Endothelial cell (in vitro differentiated cells): ENCODE measurements at places on chromosomes 12 and 14. TPM values are rescaled to one million over a fixed set of nuclear protein-coding genes. Genes with fewer than 3 reads are reported as not detected.

The POC1B gene
- total RNA-seq: 22.7 TPM

The PLEKHG7 gene
- not detected for total RNA-seq

The KLHL28 gene
- total RNA-seq: 14.3 TPM

The LRP6 gene
- total RNA-seq: 82.9 TPM

The GAS2L3 gene
- total RNA-seq: 55.6 TPM

The ARHGAP9 gene
- 65.4 TPM for total RNA-seq

The ITGA7 gene
- total RNA-seq: 4.0 TPM

The MBD6 gene
- total RNA-seq: 99.0 TPM

The CD163L1 gene
- 0.69 TPM for total RNA-seq

The ACSM4 gene
- not detected for total RNA-seq

The IGFBP6 gene
- 21.1 TPM for total RNA-seq

The KICS2 gene
- 2.5 TPM for total RNA-seq

The PABPN1 gene
- total RNA-seq: 191 TPM

The CLEC4C gene
- total RNA-seq: not detected

The NDUFB1 gene
- 117 TPM for total RNA-seq

The TRHDE gene
- total RNA-seq: 0.54 TPM

The FOXN4 gene
- not detected for total RNA-seq

DNA sequence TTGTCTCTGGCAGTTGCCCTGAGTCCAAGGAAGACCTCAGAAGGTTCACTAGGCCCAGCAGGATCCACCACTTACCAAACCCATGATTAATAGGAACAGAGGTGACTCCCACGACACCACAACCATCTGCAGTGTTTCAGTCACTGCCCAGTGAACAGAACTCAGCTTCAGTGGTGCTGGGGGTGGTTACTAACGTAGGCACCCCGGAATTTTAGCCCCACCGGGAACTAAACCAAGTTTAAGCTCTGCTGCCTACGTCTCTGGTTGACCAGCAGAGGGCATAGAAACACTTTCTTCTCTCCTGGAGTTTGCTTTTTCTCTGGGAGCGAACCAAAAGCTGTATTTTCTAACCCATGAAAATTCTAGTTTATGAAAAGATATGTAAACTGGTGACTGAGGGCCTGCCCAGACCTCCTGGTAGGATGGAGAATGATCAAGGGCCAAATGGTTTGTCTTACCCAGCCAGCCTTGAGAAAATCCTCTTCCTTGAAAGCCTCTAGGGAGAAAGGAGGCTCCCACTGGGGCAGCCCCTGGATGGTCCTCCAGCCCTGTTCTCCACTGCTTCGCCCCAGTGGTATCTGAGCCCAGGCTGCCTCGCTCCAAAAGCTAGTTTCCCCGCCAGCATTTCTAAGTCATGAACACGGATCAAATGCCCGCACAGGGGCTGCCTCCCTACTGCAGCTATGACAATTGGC lies 379.8 kb downstream of the DPF3 start:
- H3K36me3 ChIP-seq: no peaks in the 10 kb centered on the region
- peaks cover 4% of the 10 kb centered on the region for H3K27me3 ChIP-seq
- no peak overlapping the region for H3K27ac ChIP-seq
- no peak overlapping the region for H3K4me3 ChIP-seq
- peaks cover 14% of the 10 kb centered on the region for H3K4me1 ChIP-seq

- H3K27ac ChIP-seq: no peak overlapping the region
- H3K4me3 ChIP-seq: no peak overlapping the region
- no peaks in the 10 kb centered on the region for H3K27me3 ChIP-seq
- DNase-seq: no peak
- H3K4me1 ChIP-seq: peaks cover 10% of the 10 kb centered on the region
Observed at GRCh38 chr12:24730489-24730896, 218.4 kb downstream of the BCAT1 start.

DNA sequence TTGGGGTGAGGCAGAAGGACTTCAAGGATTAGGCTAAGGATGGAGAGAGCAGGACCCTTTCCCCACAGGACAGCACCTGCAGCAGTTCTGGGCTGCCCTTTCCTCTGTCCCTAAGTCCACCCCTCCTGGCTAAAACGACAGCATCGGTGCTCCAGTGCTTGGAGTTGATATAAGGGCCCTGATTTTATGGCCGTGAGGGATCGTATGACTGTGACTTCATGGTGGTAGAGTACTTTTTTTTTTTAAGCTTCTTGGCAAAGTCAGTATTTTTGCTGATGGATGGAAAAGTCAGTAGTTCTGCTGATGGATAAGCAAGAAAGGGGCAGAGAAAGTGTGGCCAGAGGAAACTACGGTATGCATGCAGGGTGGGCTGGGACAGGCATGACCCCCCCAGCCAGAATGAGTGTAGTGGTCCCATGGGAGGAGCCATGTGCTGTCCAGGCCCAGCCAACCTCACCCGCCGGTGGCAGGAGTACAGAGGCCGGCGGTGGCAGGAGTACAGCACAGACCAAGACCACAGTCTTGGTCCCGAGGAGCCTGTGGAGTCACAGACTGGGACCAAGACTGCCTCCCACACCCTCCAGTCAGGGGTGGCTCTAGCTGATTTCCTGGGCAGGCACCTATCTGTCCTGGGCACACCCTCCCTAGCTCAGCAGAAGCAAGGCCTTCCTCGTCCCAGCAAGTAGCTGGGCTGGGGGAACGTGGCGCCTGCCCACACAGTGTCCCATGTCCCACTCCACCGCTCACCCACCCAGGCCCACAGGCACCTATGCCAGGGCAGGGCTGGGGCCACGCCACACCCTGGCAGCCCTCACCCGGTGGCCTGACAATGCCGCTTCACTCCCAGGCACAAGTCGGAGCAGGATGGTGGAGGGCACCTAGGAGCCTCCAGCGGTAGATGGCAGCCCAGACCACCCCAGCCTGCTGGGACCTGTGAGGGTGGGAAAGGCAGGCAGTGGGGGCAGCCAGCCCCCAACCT lies 46.3 kb downstream of the CCDC88C start:
- H3K4me3 ChIP-seq: peak overlapping the region; percentile 28
- H3K4me1 ChIP-seq: peaks cover 78% of the 10 kb centered on the region
- peaks cover 4% of the 10 kb centered on the region for H3K36me3 ChIP-seq

DNA sequence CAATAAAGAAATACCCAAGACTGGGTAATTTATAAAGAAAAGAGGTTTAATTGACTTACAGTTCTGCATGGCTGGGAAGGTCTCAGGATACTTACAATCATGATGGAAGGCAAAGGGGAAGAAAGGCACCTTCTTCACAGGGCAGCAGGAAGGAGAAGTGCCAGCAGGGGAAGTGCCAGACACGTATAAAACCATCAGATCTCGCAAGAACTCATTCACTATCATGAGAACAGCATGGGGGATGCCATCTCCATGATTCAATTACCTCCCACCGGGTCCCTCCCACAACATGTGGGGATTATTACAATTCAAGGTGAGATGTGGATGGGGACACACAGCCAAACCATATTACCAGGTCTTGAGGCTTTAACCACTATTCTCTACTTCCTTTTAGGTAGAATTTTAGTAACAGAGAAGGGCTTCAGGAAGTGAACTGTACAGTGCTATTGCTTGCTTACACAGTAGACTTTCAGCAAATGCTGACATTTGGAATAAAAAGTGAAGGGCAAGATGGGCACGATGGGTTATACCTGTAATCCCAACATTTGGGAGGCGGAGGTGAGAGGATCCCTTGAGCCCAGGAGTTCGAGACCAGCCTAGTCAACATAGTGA lies 40.8 kb upstream of the OR4E1 start:
- no peak overlapping the region for H3K27ac ChIP-seq
- no peak overlapping the region for H3K4me3 ChIP-seq
- DNase-seq: no peak
- no peaks in the 10 kb centered on the region for H3K27me3 ChIP-seq
- H3K36me3 ChIP-seq: no peaks in the 10 kb centered on the region

- H3K4me3 ChIP-seq: no peak overlapping the region
- DNase-seq: no peak
- H3K4me1 ChIP-seq: no peaks in the 10 kb centered on the region
- no peaks in the 10 kb centered on the region for H3K27me3 ChIP-seq
- no peaks in the 10 kb centered on the region for H3K36me3 ChIP-seq
- no peak overlapping the region for H3K27ac ChIP-seq
Observed at GRCh38 chr12:103268831-103269514, 226.8 kb downstream of the C12orf42 start.

DNA sequence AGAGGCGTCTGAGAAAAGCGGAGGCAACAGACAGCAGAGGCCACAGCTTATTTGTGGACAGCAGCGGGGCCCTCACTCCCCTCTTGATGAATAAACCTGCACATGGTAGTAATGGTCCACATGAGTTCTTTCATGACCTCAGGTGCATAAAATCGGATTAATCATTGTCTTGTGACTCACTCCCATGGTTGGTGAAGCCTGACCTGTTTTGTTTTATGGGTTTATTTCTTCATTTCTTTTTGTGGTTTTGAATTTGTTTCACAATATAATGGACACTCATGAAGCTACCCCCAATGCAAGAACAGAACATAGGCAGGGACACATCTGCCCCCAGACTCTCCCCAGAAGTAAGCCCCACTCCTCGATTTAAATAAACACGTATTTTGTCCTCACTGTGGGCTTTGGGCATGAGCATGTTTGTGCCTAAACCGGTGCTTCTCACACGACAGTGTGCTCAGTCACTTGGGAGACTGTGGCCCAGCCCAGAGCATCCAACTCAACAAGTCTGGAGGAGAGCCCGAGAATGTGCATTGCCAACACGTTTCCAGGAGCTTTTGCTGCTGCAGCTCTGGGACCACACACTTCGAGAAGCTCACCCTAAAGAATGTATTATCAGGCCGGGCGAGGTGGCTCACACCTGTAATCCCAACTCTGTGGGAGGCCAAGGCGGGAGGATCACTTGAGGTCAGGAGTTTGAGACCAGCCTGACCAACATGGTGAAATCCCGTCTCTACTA lies 116.1 kb downstream of the SCARB1 start:
- peaks cover 6% of the 10 kb centered on the region for H3K27me3 ChIP-seq
- H3K4me1 ChIP-seq: peaks cover 14% of the 10 kb centered on the region
- H3K4me3 ChIP-seq: no peak overlapping the region
- H3K36me3 ChIP-seq: peaks cover 4% of the 10 kb centered on the region
- DNase-seq: no peak

- H3K36me3 ChIP-seq: no peaks in the 10 kb centered on the region
- no peak overlapping the region for H3K27ac ChIP-seq
- H3K27me3 ChIP-seq: no peaks in the 10 kb centered on the region
- H3K4me3 ChIP-seq: no peak overlapping the region
- H3K4me1 ChIP-seq: peaks cover 22% of the 10 kb centered on the region
Observed at GRCh38 chr12:70652451-70652850, 15.2 kb upstream of the PTPRB start.

- DNase-seq: no peak
- peaks cover 23% of the 10 kb centered on the region for H3K36me3 ChIP-seq
- H3K27me3 ChIP-seq: peaks cover 13% of the 10 kb centered on the region
- no peak overlapping the region for H3K4me3 ChIP-seq
- peak overlapping the region; percentile 74 for H3K27ac ChIP-seq
Observed at GRCh38 chr14:81517798-81518398, 15.8 kb downstream of the SEL1L start.

DNA sequence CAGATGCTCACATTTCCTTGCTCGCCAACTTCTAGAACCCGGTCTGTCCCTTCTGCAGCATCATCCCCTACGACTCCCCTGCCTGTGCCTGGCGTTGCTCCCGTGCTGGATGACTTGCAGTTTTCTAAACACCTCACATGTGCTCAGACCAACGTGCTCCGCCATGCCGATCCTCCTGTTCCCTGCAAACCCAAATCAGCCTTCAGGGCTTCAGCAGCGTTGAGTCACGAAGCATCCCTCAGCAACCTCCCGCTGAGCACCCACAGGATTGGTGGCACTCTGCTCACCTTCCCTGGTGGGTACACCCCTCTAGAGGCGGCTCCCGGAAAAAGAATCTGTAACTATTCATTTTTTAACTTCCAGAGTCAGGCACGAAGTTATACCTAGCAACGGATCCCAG lies 2.8 kb upstream of the PIWIL1 start:
- peaks cover 11% of the 10 kb centered on the region for H3K27me3 ChIP-seq
- H3K4me3 ChIP-seq: no peak overlapping the region
- no peaks in the 10 kb centered on the region for H3K4me1 ChIP-seq
- peaks cover 14% of the 10 kb centered on the region for H3K36me3 ChIP-seq
- no peak overlapping the region for H3K27ac ChIP-seq

DNA sequence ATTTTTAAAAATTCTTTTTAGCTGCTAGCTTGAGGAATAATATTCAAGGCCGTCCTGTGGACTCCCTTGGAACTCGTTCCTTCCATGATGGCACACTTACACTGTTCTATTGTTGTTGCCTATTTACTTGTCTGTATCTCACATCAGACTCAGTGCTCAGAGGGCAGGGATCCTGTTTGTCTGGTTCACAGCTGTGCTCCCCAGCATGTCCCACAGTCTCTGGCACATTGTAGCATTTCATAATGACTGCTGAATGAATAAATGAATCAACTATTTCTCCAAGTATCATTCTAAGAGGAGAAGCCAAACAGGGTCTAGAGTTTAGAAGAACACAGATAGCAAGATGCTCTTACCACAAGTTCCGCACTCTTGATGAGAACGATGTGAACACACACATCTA lies 48.0 kb downstream of the NTN4 start:
- no peak overlapping the region for H3K4me3 ChIP-seq
- H3K27me3 ChIP-seq: no peaks in the 10 kb centered on the region
- H3K36me3 ChIP-seq: no peaks in the 10 kb centered on the region
- no peak overlapping the region for H3K27ac ChIP-seq

- no peaks in the 10 kb centered on the region for H3K36me3 ChIP-seq
- no peak overlapping the region for H3K4me3 ChIP-seq
- DNase-seq: no peak
- H3K27ac ChIP-seq: no peak overlapping the region
- H3K27me3 ChIP-seq: peaks cover 4% of the 10 kb centered on the region
- H3K4me1 ChIP-seq: no peaks in the 10 kb centered on the region
Observed at GRCh38 chr14:94998110-94998509, 159.2 kb downstream of the DICER1 start.

DNA sequence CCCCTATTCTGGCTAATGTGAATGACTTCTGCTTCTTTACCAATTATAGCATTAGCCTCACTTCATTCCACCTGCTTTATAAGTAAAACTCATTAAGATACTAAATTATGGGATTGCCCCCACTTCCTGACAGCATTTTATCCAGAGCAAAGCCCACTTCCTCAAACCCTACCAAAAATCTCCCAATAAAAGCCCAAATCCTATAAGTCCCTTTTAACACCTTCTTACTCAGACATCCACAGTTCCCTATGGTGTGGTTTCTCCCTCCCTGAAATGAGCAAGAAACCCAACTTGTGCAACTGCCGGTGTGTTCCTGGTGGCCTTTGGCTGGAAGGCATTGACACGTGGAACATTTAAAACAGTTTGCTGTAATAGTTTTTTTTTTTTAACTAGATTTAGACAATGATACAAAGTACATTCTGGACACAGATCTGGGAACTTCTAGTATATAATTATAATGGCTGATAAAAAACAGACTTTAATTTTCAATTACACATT lies 53.1 kb downstream of the BRMS1L start:
- no peaks in the 10 kb centered on the region for H3K4me1 ChIP-seq
- peaks cover 3% of the 10 kb centered on the region for H3K36me3 ChIP-seq
- H3K27ac ChIP-seq: no peak overlapping the region
- H3K27me3 ChIP-seq: no peaks in the 10 kb centered on the region

GRCh38 chr14:33792720-33793368 lies 158.0 kb downstream of the EGLN3 start:
- no peaks in the 10 kb centered on the region for H3K36me3 ChIP-seq
- peaks cover 2% of the 10 kb centered on the region for H3K27me3 ChIP-seq
- H3K4me1 ChIP-seq: peaks cover 18% of the 10 kb centered on the region
- no peak overlapping the region for H3K27ac ChIP-seq
- DNase-seq: peak; percentile 88
